H54 (cell line): ENCODE measurements at places on chromosomes 5 and 9.
A peak's percentile ranks its signal among the peaks of the same experiment; 100 is the strongest.

GRCh38 chr9:84867186-84867585, 197.7 kb downstream of the NTRK2 start:
- no peak for DNase-seq

DNA sequence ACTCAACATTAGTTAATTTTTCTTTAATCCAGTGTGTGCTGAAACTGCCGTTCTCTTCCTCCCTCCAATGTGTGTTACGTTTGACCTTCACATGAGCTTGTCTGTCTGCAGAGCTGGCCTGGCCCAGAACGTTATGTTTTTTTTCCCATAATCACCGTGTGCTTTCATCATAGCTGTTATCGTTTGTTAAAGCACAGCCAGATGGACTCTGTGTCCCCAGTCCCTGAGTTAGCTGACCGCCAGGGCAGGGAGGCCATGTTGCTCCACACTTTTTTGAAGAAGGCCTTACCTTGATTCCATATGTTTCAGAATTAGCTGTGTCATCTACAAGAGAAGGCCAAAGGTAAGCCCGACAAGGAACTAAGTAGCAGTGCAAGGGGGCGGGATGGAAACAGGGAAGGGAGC, 55.7 kb downstream of the HSD17B3 start:
- no peak for DNase-seq

GRCh38 chr5:177194268-177194667, 60.7 kb downstream of the NSD1 start:
- peak; percentile 26 for DNase-seq

DNA sequence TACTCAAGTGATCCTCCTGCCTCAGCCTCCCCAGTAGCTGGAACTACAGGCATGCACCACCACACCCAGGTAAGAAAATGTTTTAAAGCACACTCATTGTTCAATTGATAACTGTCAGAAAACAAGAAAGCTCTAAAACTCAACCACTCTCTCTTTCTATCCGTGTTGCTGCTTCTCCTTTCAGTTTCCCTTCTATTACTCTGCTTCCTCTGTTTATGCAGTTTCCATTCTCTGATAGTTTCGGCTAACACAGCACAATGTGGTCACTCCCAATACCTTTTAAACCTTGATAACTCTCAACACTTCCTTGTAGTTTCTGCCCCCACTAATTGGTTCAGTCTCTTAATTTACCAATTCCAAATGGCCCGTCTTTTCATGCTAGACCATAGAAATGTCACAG, 59.2 kb upstream of the NR4A3 start:
- no peak for DNase-seq

DNA sequence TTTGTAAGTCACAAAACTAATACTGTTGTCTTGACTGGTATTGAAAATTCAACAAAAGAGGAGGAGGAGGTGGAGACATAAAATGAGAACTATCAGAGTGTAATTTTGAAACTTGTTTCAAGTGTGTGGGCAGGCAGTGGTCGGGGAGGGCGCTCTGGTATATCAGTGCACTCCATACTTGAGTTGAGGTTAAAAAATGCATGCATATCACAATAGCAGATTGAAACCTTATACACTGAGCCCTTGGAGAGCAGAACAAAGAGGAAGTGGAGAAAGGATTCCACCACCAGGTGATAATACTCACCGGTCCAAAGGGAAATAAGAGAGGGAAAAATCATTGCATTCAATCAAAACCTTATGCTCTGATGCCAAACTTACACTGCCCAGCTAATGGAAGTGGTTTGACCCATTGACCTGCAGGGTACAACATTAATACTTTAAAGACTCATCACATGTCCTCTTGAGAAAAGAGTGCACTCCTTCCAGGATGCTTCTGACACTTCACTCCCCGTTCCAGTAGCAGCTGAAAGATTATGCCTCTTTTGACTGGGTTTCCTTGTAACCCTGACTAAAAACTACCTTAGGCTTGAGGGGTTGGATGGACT, 79.5 kb upstream of the FAM169A start:
- DNase-seq: no peak

DNA sequence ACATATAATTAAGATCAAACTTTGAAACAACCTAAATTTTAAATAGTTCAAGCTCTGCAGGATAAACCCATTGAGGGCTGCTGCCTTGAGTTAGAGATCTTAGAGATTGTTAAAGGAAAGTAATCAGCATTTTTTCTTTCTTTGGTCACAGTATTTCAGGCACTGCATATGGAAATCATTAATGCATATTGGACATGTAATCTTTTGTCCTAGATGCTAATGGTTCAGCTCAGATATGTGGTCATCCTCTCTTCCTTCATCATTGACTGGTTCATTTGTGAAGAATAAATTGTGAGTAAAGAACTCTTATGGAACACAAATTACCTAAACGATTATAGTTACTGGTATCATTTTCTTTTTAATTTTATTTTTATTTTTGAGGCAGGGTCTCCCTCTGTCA, 82.0 kb upstream of the PRLR start:
- DNase-seq: no peak

GRCh38 chr5:63916786-63917185, 45.5 kb downstream of the HTR1A start:
- DNase-seq: no peak

- DNase-seq: no peak
Observed at GRCh38 chr5:6599739-6600138, 33.1 kb downstream of the NSUN2 start.

GRCh38 chr5:45604092-45604491, 92.1 kb downstream of the HCN1 start:
- no peak for DNase-seq

DNA sequence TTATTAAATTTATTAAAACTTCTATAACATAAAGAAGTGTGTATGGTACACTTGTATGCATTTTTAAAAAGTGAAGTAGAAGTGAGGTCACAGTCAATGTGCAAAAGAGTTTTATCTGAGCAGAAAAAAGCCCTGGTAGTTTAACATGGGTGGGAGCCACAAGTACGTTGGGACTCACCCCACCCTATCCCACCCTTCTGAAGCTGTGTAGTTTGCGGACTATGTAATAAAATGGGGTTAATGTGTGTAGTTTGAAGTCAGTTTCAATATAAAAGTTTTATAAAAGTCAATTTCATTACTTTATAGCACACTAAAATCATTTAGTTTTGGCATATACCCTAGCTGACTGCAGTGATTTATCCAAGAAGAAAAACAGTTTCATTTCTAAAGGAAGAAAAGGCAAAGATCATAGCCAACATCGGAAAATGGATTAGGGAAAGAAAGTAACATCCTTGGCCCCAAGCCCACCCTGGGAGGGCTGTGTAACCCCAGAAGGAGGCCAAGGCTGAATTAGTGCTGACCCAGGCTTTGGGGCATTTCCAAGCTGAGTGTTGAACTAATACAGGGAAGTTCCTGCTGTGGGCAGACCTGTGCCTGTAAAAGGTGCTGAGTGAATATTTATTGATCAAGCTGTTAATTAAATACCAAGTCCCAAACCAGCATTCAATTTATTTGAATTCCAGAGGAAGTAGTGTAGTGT, 398.6 kb upstream of the ADAMTSL1 start:
- DNase-seq: no peak

DNA sequence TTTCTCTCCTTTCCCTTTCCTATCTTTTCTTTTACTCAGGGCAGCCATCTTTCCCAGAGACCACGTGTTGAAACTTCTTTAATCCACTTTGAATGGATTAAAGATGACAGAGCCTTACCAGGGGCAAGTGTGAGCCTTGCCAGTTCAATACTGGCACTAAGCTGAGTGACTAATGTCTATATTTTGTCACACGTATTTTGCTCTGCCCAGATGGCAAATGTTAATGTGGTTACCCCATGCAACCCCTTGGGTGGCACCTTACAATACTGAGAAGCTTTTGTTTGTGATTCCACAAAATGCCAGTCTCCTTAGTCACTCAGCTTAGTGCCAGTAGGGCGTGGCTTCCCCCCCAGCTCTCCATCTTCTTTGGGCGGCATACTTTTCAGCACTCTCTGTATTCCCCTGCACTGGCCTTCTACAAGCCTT, 24.8 kb downstream of the ANXA1 start:
- DNase-seq: peak; percentile 60

GRCh38 chr5:150143350-150144245, 12.0 kb downstream of the PDGFRB start:
- peak; percentile 80 for DNase-seq

DNA sequence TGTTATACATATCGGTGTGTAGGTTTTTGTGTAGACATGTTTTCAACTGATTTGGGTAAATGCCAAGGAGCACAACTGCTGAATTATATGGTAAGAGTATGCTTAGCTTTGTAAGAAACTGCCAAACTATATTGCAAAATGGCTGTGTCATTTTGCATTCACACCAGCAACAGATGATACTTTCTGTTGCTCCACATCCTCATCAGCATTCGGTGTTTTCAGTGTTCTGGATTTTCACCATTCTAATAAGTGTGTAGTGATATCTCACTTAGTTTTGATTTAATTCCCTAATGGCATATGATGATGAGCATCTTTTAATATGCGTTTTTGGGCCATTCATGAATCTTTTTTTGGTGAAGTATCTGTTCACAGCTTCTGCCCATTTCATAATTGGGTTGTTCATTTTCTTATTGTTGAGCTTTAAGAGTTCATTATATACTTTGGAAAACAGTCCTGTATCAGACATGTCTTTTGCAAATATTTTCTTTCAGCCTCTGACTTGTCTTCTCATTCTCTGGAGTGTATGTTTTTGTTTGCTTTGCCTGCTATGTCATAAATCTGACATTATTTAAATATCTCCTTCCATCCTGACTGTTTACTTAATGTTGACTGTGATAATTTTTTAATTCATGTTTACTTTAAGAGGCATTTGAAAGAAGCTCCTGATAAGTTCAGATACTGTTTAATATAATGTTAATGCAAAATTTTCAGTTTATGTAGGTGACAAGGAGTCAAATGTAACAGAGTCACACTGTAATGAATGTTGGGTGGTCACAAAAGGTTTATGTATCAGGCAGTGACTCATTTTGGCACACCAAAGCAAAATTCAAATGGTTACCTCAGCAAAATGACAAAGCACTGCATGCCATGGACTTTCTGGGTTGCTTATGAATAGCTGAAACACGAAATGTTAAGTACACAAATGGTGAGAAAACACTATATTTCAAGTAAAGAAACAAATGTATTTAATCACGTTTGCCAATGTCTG, 181.1 kb upstream of the DAB2 start:
- DNase-seq: no peak

DNA sequence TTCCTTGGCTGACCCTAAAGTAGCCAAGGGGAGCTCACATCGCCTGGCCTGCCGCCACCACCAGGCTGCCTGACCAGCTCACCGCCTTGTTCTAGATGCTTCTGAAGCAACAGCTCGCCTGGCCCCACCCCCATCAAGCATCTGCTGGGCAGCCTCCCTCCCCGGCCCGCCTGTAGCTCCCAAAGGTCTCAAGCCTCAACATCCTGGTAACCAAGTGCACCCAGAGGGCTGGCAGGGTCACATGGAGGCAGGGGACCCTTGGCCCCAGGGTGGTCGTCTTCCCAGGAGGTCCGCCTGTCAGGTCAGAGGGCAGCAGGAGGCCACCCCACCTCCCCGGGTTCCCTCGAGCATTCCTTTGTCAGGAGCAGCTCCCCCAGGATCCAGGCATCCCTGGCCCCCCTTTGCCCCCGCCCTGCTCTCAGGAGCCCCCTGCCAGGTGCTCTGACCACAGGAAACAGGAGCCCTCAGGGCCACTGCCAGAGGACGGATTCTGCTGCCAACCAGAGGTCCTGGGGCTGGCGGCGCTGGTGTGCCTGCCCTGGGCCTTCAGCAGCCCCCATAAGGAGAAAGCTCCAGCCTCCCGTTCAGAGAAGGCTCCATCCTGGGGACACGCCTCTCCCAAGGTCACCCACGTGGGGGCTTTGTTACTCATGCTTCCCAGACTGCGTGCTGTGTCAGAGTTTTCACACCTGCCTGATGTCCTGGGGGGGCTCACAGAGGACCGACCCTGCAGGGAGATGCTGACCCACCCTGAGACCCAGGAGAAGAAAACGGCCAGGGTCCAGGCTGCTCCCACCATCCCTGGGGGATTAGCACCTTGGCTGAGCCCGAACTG, 3.5 kb upstream of the LRRC14B start:
- no peak for DNase-seq

- DNase-seq: no peak
Observed at GRCh38 chr9:109846776-109847175, 66.8 kb downstream of the PALM2AKAP2 start.

DNA sequence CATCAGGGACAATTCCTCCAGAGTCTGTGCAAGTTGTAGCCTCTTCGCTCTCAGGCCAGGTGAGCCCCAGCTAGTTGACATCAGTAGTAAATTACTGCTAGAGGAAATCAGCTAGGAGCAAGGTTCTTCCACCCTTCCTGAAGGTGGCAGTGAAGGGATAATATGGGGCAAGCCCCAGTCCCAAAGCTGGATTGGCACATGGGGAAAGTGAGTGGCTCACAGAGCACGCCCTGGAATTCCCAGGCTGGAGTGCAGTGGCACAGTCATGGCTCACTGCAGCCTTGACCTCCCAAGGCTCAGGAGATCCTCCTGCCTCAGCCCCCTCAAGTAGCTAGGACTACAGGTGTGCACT, 82.1 kb downstream of the CYFIP2 start:
- no peak for DNase-seq
